ENCODE measurements at places on chromosomes 12 and 14. TPM values are rescaled to one million over a fixed set of nuclear protein-coding genes. Genes with fewer than 3 reads are reported as not detected.
A peak's percentile ranks its signal among the peaks of the same experiment; 100 is the strongest.

CDK17 gene
- total RNA-seq: 35.7 TPM

- DNase-seq: no peak
These were observed 5.9 kb upstream of the VCPKMT start for GRCh38 chr14:50122291-50122690.

DNA sequence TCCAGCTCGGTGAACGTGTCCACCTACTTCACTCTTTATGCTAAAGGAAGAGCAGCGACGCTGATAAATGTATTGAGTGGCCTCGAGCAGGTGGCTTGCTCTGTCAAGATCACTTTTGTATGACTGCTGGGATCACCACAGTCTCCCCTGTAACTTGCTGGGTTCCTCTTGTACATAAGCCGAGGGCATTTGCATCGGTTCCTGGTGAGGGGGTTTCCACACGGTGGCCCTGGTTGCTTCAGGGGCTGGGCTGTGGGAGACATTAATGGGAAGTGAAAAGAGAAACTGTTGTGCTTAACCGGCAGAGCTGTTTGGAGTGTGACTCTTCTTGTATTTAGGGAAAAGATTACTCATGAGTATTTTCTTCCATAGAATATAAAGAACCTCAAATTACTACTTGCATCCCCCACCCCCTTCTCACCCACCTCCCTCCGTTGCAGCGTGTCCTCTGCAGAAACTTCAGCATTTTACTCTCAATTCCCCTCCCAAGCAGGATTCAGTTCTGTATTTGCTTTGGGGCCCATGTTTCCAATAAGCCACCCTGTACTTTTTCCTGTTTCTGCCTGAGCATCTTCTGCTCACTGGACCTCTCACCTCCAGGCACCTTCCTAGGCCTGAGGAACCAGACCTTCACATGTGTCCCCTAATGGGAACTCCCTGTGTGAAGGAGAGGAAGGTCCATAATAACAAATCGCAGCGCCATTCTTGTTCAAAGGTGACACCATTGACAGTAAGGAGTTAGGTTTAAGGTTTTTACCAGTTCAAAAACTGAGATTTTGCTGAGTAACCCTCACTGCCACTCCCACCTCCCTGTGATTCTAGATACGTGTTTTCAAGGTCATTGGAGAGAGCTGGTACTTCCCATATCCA is 187.0 kb downstream of the ETV6 start:
- no peak for DNase-seq

DEGS2 gene
- 28.7 TPM for total RNA-seq

- DNase-seq: peak; percentile 93
These were observed 3.4 kb downstream of the TAMALIN start for GRCh38 chr12:52010152-52010622.

DNA sequence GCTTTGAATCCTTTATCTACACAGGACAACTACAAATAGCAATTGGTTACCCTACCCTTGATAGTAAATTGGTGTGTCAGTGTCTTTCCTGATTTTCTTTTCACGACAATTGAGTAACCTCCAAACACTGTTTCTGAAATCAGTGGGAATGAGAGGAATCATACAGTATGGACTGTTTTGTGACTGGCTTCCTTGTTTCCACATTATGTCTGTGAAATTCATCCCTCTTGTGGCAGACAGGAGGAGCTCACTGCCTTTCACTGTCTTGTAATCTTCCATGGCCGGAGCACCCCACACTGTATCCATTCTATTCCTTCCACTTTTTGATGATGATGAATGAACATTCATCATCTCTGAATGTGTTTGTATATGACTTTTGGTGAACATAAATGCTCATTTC is 164.0 kb upstream of the PZP start:
- DNase-seq: no peak

- no peak for DNase-seq
These were observed 3.4 kb downstream of the CYP46A1 start for GRCh38 chr14:99687284-99688209.
